ENCODE measurements at places on chromosomes 7 and 10.

- no peak for DNase-seq
Measured at GRCh38 chr10:30832001-30832748, 199.5 kb downstream of the ZNF438 start.

DNA sequence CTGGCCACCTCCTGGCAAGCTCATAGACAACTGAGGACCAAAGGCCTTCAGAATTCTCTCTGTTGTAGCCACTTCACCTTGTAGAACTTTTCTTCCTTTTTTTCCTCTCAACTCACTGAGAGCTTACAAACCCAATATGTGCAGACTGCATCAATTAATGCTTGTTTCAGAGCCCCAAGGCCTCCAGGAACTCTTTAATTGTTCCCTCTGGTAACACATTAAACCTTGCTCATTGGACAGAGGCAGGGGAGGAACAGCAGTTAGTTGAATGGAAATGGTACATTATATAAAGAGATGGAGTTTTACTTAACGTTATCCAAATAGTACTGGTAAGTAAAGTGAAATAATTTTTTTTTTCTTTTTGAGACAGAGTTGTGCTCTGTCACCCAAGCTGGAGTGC is 25.2 kb downstream of the STMP1 start:
- DNase-seq = no peak

DNA sequence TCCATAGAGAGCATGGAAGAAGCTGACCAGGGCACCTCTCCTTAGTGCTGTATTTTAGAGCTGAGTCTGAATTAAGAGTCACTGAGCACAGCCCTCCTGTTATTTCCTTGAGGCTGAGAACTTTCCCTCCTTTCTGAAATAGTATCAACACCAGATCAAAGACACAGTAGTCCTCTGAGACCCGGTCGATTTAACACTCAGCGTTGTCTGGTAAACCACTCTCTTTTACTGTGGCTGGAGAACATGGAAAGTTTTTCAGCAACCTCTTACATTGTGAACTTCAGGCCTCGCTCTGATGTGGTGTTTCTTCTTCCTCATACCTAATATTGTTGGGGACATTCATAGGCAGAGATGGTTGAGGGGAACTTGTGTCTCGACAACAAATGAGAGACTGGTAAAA is 202.0 kb upstream of the MTPN start:
- DNase-seq = no peak

- no peak for DNase-seq
Measured at GRCh38 chr7:8435590-8436545, 2.5 kb downstream of the NXPH1 start.

- no peak for DNase-seq
Measured at GRCh38 chr10:80945264-80945880, 407.7 kb downstream of the SH2D4B start.

- DNase-seq = no peak
Measured at GRCh38 chr10:88111294-88111693, 247.9 kb downstream of the PTEN start.

DNA sequence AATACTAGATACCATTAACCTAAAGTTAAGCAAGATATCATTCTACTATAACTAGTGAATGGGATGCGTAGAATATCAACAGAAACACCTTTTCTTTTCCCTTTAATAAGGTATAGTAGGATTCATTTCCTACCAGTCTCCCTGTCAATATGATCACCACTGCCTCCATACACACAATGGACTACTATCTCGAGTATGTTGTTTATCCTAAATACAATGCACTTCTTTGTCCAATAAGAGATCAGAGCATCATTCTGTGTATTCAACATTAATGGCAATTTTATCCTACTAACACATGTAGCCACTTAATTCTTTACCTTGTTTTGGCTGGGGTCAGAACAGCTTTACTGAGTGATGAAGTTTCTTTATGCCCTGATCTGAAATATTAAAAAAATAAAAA is 276.3 kb downstream of the TFEC start:
- no peak for DNase-seq

- DNase-seq = no peak
Measured at GRCh38 chr7:150397346-150398107, 18.4 kb downstream of the ZNF775 start.

DNA sequence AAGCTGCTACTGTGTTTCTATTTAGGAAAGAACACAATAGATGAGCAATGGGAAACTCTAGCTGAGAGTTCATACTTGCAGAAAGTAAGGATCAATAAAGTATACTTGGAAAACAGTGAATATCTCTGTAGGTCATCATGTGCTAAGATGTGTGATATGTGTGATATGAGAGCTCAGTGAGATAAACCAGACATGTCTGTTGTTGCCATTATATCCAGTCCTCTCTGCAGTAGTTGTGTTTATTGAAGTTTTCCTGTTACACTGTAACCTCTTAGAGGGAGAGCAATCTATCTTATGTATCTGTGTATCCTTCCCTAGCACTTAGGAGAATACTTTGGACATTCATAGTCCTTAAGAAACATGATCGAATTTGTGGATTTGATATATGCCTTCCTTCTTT is 19.1 kb downstream of the TRUB1 start:
- no peak for DNase-seq

- DNase-seq = peak; percentile 17
Measured at GRCh38 chr7:2120251-2120660, 112.5 kb downstream of the MAD1L1 start.

GRCh38 chr7:105487579-105488571 is 34.2 kb downstream of the PUS7 start:
- no peak for DNase-seq

- DNase-seq = no peak
Measured at GRCh38 chr10:117462816-117463544, 79.6 kb upstream of the EMX2 start.

GRCh38 chr10:71039551-71039950 is 151.2 kb upstream of the PCBD1 start:
- DNase-seq = no peak

GRCh38 chr7:145543242-145543641 is 573.4 kb upstream of the CNTNAP2 start:
- DNase-seq = no peak

- peak; percentile 64 for DNase-seq
Measured at GRCh38 chr10:101018600-101019439, 12.1 kb downstream of the PDZD7 start.

DNA sequence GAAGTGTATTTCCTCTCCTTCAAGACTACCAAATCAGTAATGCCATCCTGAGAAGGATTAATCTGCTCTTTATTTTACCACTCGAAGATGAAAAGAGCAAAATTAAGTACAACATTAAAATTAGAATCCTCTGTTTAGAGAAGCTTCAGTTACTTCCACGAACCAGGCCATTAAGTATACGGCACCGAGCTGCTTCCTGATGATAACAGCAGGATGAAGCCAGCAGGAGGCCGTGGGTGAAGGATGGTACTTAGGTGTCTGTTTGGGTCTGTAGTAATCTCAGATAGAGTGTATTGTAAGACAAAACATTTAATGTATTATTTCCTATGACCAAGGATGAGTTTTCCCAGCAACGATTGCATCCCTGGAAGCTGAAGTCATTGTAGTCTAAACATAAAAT is 362.8 kb downstream of the SFMBT2 start:
- no peak for DNase-seq

DNA sequence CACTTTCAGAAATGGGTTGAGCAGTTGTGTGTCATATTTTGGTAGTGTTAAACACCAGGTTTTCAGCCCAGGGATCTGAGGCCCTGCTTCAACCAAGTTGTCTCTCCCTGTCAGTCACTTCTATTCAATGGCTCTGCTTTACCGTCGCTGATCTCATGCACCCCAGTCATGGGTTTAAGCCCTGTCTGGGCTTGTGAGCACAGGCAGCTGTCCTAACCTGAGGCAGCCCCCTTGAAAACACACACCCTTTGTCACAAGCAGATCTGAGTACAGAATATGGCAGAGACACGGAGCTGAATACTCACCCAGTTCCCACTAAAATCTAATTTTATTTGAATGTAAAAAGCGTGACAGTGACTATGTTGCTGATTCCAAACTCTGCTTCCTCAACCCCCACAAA is 110.6 kb upstream of the GLI3 start:
- no peak for DNase-seq

GRCh38 chr10:45476559-45476958 is 102.5 kb downstream of the ALOX5 start:
- DNase-seq = no peak

- no peak for DNase-seq
Measured at GRCh38 chr7:30973292-30973691, 9.5 kb downstream of the GHRHR start.

- DNase-seq = no peak
Measured at GRCh38 chr10:86066696-86067095, 299.9 kb downstream of the GRID1 start.

- no peak for DNase-seq
Measured at GRCh38 chr7:152519290-152519689, 83.5 kb upstream of the KMT2C start.

- DNase-seq = no peak
Measured at GRCh38 chr7:91752102-91752501, 128.4 kb downstream of the MTERF1 start.

DNA sequence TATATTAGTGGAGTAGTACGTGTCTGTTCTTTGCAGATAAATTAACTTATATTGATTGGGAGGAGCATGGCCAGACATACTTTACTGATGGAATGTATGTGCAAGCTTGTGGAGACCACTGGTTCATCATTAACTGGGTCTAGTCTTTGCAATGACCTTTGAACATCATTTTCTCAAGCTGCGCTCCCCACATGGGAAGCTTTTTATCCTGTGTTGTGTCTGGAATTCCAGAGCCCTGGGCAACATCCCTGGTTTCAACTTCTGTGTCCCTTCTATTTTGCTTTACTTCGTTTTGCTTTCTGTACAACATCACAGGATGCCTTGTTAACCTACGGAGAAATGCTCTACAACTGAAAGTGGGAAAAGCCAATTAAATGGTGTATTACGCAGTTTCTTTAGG is 38.3 kb downstream of the MACROH2A2 start:
- no peak for DNase-seq

GRCh38 chr10:122062831-122063674 is 74.1 kb downstream of the TACC2 start:
- no peak for DNase-seq

GRCh38 chr7:118039963-118040489 is 143.9 kb upstream of the LSM8 start:
- no peak for DNase-seq

DNA sequence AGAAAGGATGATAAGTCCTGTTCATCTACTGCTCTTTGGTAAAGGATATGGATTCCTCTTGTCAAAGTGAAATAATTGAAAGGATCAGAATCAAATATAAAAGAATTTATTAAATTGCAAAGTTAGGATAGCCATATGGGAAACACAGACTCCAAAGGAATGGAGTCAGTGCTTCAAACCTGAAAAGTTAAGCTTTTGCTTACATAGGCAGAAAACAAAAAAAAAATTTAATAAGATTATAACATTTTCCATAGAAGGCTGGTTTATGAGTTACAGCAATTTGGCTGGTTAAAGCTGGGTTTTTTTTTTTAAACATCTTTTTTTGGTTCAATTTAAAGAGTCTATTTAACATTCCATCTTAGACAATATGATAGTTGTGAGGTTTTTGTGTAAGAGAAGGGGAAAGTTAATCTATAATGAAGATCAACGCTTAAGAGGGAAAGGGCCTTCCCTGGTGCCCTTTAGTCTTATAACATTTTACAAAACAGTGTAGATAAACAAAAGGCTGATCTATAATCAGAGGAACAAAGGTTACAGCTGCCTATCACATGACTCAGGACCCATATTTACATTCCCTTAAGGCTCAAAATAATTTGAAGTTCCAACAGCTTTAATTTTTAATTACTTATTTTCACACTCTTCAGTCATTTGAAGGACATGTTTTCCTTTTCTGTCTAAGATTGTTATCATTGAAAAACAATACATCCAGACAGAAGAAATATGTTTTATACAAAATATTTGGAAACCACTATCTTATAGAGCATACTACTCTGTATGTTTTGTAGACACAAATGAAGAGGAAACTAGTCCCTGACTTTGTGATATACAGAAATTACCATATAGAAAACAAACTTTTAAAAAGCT is 234.3 kb upstream of the MBL2 start:
- no peak for DNase-seq

DNA sequence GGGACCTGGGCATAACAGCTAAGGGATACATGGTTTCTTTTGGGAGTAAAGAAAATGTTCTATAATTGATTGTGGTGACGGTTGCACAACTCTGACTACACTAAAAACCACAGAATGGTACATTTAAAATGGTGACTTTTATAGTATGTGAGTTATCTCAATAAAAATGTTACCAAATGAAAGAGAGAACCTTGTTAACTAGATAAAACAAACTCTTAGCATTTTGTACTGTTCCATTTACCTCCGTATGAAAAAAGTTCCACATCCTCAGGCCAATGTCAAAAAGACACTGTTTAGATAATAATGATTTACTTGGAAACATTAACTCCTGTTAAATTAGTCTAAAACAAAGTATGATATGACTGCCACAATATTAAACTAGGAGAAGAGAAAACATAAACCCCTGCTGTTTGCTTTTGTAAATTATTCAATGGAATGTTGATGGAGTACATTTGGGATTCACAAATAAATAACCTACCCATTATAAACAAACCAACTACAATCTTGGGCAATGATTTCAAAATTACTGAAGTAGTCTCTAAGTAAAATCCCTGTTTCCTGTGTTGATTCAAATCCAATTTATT is 60.7 kb downstream of the SMURF1 start:
- DNase-seq = no peak

DNA sequence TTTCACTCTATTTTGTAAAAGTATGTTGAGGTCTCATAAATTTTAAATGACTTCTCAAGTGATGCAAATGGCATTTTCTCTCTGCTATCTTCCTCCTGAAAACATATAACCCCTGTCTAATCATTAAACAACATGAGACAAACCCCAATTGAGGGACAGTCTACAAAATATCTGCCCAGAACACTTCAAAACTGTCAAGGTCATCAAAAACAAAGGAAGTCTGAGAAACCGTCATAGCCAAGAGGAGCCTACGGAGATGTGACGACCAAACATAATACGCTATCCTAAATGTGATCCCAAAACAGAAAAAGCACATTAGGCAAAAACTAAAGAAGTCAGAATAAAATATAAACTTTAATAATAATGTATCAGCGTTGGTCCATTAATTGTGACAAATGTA is 282.3 kb upstream of the SEMA3C start:
- DNase-seq = no peak

GRCh38 chr10:65294329-65294728 is 1631.5 kb upstream of the LRRTM3 start:
- no peak for DNase-seq

Data from activated T-cell treated with anti-CD3 and anti-CD28 coated beads for 4 hours (primary cell).